Cortex of kidney (tissue), 1 donor: ENCODE measurements at places on chromosomes 11 and 22.

DNA sequence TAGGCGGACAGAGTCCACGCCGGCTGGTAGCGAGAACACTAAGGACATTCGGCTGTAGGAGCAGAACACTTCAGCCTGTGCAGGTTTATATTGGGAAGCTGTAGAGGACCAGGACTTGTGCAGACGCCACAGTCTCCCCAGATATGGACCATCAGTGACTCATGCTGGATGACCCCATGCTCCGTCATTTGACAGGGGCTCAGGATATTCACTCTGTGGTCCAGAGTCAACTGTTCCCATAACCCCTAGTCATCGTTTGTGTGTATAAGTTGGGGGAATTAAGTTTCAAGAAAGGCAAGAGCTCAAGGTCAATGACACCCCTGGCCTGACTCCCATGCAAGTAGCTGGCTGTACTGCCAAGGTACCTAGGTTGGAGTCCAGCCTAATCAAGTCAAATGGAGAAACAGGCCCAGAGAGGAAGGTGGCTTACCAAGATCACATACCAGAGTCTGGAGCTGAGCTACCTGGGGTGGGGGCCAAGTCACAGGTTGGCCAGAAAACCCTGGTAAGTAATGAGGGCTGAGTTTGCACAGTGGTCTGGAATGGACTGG, 17.2 kb downstream of the P2RY2 start:
- DNase-seq, result no peak

DNA sequence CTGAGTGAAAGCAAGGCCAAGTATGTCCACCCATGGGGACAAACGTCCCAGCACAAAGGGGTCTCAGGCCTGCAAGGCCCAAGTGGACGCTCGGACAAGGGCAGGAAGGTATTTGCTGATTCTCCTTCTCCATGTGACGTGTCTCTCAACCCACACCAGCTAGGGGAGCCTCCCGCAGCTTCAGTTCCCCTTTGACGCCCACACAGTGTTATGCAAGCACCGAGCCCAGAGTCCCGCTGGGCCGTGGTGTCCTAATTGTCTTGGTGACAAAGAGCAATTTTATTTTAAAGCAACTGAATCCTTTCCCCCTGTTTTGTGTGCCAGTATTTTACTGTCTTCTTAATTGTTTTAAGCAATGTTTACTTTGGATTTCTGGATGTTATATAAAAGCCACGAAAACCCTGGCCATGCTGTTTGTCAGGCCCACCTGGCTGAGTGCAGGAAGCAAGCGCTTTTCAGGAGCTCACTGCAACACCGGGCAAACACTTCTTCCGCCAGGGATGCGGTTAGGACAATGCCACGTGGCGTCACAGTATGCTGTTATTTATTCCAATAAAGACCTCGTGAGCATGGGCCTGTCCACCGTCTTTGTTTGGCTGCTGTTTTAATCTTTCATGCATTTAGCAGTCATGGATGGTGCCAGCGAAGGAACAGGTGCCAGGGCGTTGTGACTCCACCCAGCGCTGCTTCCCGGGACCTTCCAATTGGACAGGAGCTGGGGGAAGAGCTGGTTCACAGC, 8.2 kb upstream of the PARVG start:
- no peak for DNase-seq

- DNase-seq, result no peak
Measured at GRCh38 chr11:133723056-133723455, 122.3 kb downstream of the SPATA19 start.

DNA sequence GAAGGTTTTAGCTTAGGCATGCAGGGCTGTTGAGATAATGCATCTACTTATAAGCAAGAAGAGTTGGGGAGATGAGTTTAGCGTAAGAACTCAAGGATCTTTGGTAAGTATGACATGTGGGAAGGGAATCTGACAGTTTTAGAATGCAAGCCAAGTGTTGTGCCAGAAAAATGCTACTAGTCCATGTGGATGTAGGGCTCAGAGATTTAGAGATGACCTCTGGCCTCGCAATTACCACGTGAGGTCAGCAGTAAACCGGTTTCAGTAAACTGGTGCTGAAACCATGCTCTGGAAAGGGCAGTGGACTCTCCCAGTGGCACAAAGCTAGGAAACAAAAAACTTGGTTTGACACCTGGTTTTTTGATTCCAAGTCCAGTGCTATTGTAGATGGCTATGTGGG, 18.9 kb downstream of the MRPL16 start:
- no peak for DNase-seq

DNA sequence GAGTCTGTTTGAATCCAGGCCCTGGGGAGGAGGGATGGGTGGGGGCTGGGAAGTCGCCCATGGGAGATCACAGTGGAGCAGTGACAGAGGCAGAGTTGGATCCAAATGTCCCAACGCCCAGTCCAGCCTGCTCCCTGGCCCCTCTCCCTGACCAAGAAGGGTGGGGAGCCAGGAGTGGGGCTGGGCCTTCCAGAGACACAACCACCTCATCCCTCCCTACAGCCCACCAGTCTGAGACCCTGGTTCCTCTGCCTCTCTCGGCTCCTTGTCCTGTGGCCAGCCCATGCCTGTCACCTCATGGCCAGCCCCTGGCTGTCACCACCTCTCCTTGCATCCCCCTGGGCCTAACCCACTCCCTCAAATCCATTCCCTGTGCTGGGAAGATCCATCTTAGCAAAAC, 71.2 kb upstream of the PRR5 start:
- no peak for DNase-seq
